KG1 (cell line): ENCODE measurements at places on chromosomes 6 and 20.

DNA sequence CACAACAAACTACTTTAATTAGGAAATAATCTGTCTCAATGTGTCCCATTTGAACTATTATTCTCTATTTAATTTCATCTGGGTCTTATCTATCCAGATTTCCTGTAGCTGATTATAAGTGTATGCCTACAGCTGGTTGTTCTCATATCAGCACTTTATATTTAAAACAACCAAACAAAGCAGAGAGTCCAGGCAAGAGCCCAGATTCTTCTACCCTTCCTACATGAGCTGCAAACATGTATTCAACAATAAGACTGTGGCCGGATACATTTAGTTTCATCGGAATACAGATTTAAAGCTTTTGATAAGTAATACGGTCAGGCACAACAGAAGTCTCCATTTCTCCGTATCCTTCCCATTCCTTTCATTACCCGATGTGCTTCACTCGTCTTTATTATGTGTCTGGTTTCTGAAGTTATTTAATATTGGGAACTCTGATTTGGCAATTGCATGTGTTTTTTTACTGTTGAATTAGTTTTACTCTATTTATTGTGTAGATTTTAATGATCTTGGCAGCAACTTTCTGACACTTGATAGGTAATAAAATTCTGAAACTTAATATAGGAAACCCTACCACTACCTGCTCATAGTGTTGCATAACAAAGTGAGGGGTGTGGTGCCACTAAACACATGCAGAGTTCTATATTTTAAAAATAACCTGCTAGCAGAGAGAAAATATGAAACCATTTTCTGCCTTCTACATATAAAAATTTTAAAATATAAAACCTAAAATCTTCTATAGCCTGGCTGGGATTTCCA is 653.5 kb upstream of the PTCHD4 start:
- no peak for DNase-seq

DNA sequence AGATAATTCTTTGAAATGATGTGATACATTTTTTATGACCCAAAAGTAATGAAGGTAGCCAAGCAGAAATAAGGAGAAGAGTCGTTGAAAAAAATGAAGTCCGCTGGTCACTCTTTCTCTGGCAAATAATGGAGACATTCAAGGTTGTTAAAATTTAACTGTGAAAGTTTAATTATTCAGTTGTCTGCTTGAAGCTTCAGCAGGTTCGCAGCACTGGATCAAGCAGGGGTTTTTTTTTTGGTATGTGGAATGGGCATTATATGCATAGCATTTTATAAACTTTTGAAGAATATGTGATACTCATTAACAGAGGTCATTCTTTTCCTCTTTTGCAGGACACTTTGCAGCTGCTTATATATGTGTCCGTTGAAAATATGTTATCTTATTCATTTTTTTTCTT is 21.6 kb upstream of the FUT9 start:
- no peak for DNase-seq

DNA sequence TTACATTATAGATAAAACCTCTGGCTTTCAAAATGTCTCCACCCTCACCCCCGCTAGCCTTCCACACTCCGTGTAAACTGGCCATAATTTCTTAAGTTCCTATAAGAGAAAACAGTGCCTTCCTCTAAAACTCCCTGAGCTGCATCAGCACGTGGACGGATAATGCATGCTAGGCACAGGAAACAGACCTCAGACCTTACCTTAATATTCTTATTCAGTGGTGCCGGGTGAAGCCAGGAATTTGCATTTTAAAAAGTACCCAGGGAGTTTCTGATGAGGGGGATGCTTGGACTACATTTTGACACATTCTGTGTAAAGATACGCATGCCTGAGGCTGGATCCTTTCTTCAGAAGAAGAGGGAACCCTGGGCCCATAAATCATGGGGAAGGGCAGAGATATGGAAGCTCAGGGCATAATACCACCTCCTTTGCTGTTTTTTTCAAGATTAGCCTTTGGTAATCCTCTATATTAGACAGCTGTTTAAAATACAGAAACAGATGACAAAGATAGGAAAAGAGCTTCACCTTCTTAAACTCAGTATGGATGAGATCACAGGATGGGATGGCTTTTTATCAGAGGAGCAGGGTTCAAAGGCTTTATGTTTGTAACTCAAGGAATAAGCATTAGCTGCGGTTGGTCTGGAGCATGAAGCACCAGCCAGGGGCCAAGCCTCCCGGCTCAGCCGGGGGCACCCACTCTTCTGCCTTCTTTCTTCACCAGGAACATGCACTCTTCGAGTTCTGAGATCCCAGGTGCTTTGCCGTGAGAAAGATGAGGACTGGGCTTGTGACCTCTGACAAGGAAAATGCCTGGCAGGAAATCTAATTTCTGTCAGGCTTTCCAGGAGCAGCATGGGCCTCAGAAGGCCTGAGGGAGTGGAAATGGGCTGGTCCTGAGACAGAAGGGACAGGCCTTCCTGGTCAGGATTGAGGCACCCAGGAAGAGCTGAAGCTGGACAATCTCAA is 218.1 kb upstream of the SOX4 start:
- DNase-seq = no peak

DNA sequence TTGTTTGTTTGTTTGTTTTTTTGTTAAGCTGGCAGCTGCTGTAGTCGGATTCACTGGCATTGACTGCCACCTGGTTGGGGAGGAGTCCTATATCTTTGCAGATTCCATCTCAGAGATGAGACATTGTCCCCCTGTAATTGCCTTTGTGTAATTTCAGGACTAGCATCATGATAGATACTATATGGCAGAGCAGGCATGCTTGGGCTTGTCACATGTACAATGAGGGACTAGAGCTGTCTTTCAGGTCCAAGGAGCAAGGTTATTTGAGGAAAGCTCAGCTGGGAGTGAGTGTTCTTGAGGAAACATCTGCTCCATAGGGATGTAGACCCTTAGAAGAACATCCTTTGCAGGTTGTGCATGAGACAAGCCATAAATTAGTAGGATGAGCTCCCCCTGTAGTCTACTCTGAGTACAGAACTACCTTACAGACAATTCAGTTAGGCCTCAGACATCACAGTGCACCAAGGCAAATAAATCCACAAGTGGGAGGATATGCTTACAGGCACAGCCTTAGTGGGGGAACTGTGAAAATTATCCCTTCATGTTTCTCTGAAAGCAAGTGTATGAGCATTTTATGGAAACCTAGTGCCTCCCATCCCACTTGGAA is 62.1 kb downstream of the BMP2 start:
- no peak for DNase-seq

- no peak for DNase-seq
These were observed 63.4 kb upstream of the MPC1 start for GRCh38 chr6:166446146-166446545.

- DNase-seq = no peak
These were observed 88.3 kb downstream of the CEBPB start for GRCh38 chr20:50278684-50279531.

- DNase-seq = no peak
These were observed 105.4 kb downstream of the TSHZ2 start for GRCh38 chr20:53077373-53078205.

- no peak for DNase-seq
These were observed 741.9 kb upstream of the MARCKS start for GRCh38 chr6:113115196-113115595.

DNA sequence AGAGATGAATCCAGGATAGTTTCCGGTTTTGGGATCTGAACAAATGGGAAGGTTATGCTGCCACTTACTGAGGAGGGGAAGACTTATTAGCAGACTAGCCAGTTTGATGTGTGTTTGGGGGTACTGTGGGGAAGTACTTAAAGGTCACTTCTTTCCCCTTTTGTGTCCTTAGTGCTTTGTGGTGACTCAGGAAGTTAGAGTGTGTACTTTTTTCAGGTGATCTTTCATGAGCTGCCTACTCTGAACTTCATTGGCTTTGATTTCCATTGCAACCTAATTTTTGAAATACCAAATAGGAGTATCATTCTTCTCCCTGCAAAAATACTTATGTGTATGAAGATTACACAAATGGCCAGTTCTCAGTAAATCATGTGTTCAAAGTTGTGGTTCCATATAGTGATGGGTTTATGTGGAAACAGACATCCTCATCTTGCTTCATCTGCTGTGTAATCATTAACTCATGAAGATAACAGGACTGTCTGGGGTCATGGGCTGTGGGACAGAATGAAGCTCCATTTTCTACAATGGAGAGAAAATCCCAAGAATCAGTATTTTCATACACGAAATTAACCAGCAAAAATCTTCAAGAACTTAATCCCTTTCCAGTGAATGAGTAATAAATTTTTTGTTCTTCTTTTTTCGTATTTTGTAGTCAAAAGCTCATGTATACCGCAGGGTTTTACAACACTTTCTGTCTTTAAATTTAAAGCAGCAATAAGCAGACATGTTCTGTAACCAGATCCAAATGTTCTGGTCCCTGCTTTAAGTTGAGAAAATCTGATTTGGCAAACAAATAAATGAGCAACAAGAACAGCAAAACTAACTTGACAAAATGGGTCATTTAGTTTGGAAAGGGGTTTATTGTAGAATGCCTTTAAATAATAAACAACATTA is 272.2 kb upstream of the FLRT3 start:
- DNase-seq = no peak

- DNase-seq = no peak
These were observed 613 bp upstream of the SASH1 start for GRCh38 chr6:148342100-148342349.

DNA sequence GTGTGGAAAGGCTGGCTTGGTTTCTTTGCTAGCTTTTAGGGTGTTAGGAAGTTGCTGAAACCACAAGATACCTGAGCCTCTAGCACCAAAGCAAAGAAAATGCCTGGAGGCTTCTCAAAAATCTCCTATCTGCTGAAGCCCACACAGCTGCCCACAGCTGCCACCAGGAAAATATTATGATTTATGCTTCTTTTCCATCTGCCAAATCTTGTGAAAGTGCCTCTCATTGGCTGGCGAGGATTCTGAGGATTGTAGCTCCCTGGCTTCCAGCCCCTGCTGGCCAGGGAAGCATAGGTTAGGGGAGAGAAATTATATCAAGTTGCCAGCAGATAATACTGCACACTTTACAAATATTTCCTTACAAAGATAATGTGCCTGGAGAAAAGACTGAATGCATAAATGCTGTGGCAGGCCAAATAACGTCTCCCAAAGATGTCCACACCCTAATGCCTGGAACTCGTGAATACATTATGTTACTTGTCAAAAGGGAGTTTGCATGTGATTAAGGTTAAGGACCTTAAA is 98.4 kb downstream of the MRPL14 start:
- DNase-seq = no peak

GRCh38 chr6:73409395-73409794 is 14.8 kb downstream of the DDX43 start:
- DNase-seq = no peak

DNA sequence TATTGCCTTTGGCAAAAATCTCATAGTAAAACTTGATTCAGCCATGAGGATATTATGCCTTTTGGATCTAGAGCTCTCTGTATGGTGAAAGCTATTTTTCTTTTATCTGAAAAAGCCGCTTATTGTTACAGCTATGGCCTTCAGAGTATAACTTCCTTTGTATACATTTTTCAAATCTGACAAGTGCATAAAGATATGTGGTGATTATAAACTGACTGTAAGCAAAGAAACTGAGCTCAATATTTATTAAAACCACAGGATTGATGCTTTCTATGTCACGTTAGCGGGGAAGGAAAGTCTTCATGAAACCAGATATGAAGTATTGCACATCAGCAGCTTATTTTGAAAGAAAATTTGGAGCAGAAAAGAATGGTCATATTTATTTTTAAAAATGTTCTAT is 151.8 kb downstream of the THEMIS start:
- no peak for DNase-seq

- DNase-seq = no peak
These were observed 26.5 kb downstream of the HEBP2 start for GRCh38 chr6:138430361-138431145.

GRCh38 chr20:51766994-51767866 is 960 bp downstream of the ATP9A start:
- DNase-seq = no peak

DNA sequence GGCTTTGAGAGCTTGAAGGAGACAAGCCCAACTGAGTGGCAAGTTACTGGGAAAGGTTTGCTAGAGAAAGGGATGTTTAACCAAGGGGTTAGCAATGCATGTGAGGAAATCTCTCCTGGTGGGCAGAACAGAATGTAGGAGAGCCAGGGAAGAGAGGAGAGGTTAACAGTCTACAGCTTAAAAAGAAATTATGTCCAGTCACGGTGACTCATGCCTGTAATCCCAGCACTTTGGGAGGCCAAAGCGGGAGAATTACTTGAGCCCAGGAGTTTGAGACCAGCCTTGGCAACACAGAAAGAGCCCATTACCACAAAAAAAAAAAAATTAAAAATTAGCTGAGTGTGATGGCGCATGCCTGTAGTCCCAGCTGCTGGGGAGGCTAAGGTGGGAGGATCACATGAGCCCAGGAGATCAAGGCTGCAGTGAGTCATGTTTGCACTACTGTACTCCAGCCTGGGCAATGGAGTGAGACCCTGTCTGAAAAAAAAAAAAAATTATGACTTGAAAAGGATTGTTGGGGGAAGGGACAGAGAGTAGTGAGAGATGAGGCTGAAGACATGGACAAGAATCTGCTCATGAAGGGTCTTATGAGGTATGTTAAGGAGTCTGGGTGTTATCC is 264.9 kb downstream of the TBC1D7 start:
- DNase-seq = no peak

DNA sequence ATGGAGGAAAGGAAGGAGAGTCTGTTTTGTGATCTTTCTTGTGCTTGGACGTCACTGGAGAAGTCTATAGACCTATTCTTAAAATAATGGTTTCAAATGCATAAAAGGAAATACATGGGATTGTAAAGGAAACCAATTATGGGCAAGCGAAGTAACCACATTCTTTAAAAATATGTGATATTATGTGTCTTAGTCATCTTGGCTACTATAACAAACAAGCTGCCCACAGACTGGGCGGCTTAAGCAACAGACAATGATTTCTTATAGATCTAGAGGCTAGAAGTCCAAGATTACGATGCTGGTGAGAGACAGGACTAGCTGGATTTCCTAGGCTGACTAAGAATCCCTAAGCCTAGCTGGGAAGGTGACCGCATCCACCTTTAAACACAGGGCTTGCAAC is 49.4 kb upstream of the CD83 start:
- no peak for DNase-seq

- DNase-seq = no peak
These were observed 400.9 kb upstream of the POU3F2 start for GRCh38 chr6:98433325-98434056.

- no peak for DNase-seq
These were observed 135.8 kb upstream of the CITED2 start for GRCh38 chr6:139510040-139510790.

DNA sequence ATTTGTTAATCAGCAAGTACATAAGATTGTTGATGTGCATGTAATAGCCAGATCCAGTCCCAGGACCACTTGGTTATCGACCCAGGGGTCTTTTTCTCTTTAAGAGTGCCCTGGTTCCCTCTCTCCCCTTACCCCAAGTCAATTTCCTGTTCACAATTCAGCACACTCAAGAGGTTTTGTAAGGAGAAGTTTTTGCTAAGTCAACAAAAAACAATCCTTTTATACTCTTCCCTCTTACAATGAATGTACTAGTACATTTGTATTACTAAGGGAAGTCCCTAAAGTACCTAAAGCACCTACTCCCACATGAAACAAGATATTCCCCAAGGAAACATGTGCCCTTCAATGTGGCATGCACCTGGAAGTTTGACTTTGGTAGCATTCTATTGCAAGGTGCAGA is 1.6 kb upstream of the NT5DC1 start:
- no peak for DNase-seq

GRCh38 chr6:79954849-79955248 is 7.5 kb upstream of the ELOVL4 start:
- no peak for DNase-seq
